Mucosa of gallbladder (tissue), 1 donor: ENCODE measurements at places on chromosomes 3 and 15. TPM values are rescaled to one million over a fixed set of nuclear protein-coding genes. Genes with fewer than 3 reads are reported as not detected.

DNA sequence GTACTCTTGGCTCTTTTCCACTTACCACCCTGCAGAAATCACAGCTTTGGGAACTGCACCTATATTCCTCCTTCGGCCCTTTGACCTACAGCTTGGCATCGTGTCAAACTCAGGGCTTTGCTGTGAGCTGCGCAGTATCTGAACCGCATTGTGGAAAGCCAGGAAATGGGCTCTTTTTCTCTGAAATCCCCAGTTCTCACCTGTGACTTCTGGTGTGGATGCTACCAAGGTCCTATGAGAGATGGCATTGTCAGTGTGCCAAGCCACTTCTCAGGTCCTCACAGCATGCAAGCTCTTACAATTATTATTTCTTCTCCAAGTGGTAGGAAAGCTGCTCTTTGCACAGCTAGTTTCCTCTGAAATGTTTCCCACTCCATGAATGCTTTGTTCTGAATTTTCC is 450.6 kb upstream of the TBL1XR1 start:
- no peak for DNase-seq

DNA sequence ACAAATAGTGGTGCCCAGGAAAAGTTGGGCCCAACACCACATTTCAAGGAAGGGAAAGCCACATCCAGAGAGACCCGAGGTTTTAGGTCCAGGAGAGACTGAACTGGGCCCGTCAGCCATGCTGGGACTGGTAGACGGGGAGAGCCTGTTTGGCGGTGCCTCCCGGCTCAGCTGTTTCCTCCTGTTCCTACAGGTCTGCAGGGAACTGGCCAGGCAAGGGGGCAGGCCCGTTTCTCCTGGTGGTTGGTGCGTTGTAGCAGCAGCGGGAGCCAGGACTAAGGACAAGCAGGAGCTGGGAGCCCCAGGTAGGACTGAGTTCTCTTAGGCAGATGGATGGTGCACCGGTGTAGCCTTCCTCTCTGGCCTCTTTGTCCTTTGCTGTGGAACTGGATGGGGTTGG is 3.9 kb downstream of the PRKCD start:
- no peak for DNase-seq

DNA sequence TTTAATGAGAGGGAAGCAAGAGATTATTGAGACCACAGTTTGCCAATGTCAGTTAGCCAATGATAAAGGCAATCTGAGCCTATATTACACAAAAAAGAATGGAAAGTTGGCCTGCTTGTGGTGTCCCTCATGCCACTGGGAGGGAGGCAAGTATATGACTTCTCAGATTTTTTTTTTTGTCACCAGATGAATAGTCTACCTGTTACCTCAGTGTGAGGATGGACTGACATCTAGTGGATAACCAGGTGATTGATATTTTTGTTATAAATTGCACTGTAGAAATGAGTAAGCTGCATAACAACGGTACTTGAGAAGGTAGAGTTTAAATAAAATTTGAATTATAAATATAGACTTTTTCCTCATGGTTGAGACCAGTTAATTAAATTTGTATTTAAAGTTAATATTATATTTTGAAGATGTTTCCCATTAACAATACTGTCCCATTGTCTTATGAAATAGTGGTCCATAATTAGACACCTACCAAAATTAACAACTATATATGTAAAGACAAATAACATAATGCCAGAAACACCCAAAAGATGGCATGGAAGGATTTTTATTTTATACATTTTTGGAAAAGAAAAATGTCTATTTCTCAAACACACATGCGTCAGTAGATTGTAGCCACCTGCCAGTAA is 237.8 kb upstream of the GADL1 start:
- DNase-seq, result no peak

- DNase-seq, result no peak
Measured at GRCh38 chr3:155449613-155450267, 156.3 kb upstream of the STRIT1 start.

Gene TTC21A
- 13.4 TPM for total RNA-seq

Gene IL5RA
- 0.60 TPM for total RNA-seq

Gene GOLGA8H
- total RNA-seq, result 0.46 TPM

Gene P3H2
- 11.4 TPM for total RNA-seq
